ENCODE measurements at places on chromosomes 3 and 15.

- no peak for DNase-seq
Measured at GRCh38 chr3:113223475-113224281, 12.3 kb downstream of the BOC start.

DNA sequence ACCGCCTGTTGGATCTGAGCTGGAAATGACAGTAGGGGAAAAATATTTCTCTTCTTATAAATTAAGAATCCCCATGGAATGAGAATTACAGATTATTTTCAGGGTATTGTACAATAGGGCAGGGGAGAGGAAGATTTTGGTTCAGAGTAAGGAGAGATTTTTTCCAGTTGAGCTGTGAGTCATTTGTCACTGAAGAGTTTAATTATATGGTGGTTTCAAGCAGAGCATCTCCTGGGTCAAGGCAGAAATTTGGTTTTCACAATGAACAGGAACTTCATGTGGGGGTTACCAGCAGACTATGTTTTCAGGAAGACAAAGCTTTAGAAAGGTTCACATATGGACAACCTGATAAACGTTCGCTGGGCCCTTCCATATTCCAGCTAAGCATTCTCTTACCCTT, 182.8 kb upstream of the NR2E3 start:
- no peak for DNase-seq

DNA sequence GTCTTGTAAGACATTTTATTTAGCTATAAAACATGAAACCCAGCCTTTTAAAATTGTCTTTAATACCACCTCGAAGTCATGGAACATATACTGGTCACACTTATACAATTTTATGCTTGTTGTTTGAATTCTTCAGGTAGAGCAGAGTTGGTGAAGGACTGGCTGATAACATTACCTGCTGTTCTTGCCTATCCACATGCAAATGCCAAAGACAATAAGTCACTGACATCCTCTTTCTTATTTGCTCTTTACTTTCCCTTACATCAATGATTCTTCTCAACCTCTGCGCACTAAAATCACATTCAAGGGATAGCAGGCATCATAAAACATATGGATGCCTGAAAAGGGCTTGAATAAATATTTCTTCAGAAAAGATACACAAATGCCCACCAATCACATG, 392.5 kb upstream of the ATP11B start:
- no peak for DNase-seq

GRCh38 chr3:28136607-28137216, 104.7 kb upstream of the CMC1 start:
- no peak for DNase-seq

DNA sequence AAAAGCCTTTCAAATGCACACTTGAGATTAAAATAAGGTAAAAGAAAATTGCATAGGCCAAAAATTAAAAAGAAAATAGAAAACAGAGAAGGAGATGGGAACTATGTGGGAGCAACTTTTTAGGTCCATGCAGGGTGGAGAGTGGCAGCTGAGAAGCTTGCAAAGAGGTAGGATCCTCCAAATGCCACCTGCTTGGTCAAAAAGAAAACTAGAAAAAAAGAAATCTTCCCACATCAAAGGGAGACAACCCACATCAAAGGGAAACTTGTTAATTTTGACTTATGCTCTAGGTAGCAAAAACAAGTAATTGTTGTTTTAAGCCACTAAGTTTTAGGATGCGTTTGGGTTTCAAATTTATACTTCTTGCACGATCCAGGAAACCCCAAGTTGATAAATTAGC, 342.9 kb downstream of the IL20RB start:
- DNase-seq, result no peak

GRCh38 chr3:108453565-108453964, 56.8 kb downstream of the MYH15 start:
- DNase-seq, result no peak

DNA sequence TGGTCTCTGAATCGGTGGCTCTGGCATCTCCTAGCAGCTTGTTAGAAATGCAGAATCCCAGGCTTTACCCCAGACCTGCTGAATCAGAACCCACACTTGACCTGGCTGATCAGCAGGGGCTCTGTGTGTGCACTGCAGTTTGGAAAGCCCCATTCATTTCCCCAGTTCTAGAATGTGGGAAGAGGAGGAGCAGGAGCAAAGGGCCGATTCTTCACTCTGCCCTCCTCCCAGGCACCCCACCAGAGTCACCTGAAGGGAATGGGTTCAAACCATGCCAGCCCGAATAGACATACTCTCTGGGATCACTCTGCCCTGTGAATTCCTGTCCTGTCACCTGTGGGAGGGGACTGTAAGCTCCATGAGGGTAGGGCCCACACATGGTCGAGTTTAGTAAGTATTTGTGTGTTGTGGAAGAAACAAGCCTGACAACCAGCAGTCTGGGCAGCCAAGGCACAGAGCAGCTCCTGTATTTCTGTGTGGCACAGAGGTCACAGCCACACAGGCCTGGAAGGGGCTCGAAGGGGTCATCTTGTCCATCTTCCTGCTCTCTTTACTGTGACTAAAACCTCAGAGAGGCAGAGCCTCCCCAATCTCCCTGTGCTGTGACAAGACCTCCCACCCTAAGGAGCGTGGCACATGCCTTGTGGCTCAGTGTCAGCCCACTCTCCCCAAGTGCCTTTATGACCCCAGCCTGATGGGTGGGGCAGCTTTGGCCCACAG, 29.0 kb upstream of the HHATL start:
- DNase-seq, result no peak

DNA sequence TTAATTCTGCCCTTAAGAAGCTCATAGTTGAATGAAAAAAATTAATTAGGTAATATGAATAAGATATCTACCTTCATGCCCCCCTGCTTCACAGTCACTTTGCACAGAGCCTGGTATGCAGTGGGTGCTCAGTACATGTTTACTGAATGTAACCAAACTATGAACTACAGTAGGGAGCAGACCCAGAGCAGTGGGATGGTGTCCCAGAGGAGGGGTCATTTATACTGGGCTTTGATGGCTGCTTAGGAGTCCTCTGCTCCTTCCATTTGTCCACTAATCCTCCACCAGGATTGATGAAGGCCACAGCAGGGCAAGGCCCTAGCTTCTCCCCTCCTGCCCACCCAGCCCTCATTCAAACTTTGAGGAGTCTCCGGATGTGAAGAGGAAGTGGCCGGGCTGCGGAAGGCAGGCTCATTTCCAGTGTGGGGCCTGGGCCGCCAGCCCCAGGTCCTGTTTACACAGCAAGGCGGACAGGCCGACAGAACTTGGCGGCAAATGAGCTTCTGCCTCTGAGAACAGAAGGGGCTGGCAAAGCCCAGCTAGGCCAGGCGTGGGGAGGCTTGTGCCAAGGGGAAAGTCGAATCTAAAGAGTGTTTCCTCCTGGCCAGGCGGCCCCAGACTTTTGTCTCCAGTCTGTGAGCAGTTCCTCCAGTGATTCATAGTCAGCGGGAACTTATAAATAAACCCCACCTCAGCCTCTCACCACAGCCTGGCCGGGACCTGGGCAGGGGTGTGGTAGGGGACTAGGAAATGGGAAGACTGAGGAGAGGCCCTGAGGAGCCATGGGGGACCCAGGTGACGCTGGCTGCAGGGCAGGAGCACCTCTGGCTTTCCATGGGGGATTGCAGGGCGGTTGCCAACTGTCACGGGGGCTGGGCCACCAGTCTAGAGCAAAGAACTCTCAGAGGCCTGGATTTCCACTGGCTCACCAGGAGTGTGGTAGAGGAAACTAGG, 51.6 kb upstream of the LCTL start:
- DNase-seq, result peak; percentile 88

DNA sequence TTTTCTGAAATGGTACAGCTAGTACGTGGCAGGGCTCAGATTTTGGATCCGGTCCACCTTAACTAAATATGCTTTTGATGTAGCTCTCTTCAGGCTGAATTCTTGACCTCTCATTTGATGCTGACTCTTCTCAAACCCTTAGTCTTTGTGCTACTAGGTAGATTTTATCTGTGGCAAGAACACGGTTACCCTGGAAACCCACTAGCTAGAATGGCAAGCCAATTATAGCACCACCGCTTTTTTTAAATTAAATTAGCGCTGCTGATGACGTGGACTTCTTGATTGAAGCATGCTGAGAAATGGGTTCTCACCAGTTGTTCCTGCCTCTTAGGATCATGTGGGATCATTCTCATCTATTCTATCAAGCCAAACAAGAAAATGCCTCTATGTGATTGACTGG, 421.5 kb downstream of the LPP start:
- no peak for DNase-seq

All from fibroblast of pulmonary artery (primary cell).